ENCODE measurements at places on chromosomes 5 and 9. TPM values are rescaled to one million over a fixed set of nuclear protein-coding genes. Genes with fewer than 3 reads are reported as not detected.

GRCh38 chr5:56947052-56947451 is 4.9 kb downstream of the MIER3 start:
- DNase-seq = no peak
- no peaks in the 10 kb centered on the region for H3K27me3 ChIP-seq
- no peak overlapping the region for H3K4me3 ChIP-seq
- no peak overlapping the region for H3K27ac ChIP-seq
- H3K36me3 ChIP-seq = peaks cover 26% of the 10 kb centered on the region

DNA sequence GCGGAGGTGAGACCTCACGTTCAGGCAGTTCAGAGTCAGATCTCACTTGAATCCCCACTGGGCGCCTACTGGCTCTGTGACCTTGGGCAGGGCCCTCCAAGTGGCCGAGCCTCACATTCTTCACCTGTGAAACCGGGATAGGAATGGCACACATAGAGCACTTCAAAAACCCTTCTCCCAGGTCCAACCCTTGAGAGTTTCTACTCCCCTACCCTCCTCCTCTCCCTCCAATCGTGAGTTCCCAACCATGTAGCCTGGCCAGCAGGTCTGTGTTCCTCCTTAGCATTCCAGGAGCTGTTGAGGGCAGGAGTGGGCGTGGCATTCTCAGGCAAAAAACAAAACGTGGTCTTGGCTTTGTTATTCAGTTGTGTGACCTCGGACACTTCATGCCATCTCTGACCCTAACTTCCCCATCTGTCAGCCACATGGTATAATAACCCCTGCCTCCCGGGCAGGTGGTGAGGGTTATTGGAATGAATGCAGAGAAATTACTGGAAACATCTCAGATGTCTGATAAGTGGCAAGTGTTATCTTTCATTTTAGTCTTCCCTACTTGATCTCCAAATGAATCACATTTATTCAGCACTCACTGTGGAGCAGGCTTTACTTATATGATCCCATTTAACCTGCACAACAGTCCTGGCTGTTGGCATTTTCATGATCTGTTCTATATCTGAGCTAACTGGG is 112.8 kb upstream of the BOD1 start:
- DNase-seq = no peak
- no peaks in the 10 kb centered on the region for H3K36me3 ChIP-seq
- H3K4me1 ChIP-seq = peaks cover 12% of the 10 kb centered on the region
- H3K27ac ChIP-seq = no peak overlapping the region
- H3K4me3 ChIP-seq = no peak overlapping the region

DNA sequence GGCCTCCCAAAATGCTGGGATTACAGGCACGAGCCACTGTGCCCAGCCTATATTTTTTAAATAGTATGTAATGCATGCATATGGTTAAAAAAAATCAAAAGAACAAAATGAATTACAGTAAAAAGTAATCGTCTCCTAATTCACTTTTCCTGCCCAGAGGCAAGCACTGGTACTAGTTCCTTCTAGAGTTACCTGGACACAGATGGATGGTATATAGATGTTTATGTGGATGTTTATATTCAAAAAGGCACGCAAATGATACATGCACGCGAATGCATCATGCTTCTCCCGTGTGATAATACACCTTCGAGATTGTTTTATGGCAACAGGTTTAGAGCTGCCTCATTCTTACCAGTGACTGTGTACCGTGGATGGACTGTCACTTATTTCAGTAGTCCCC is 21.4 kb downstream of the ABL1 start:
- H3K4me3 ChIP-seq = no peak overlapping the region
- peaks cover 74% of the 10 kb centered on the region for H3K36me3 ChIP-seq
- no peak for DNase-seq
- H3K27me3 ChIP-seq = no peaks in the 10 kb centered on the region
- H3K27ac ChIP-seq = no peak overlapping the region

GRCh38 chr5:32223972-32224609 is 50.0 kb upstream of the GOLPH3 start:
- no peak for DNase-seq
- H3K27ac ChIP-seq = no peak overlapping the region
- no peak overlapping the region for H3K4me3 ChIP-seq
- H3K36me3 ChIP-seq = peaks cover 3% of the 10 kb centered on the region
- H3K27me3 ChIP-seq = no peaks in the 10 kb centered on the region

DNA sequence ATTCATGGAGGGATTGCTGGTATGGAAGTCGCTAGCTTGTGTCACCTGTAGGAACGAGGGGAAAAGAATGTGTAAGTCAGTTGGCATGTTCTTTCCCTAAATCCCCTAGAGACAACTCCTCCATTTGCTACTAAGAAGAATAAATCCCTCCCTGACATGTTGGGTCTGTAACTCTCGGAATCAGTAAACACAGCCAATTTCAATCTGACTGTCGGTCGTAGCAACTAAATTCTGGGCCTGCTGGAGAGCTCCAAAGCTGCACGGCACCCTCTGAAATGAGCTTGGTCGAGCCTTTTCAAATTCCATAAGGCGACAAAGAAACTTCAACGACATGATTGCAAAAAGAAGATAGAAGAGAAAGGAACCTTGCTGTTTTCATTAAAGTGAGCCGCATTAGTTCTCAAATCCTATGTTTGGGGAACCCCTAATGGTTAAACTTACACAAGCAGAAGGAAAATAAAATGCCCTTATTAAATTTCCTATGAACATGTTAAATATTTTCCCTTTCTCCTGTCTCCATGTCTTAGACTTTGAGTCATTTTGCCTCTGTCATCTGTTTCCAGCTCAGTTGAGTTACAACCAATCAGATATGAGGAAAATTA is 735.8 kb upstream of the WWC1 start:
- no peak overlapping the region for H3K27ac ChIP-seq
- H3K27me3 ChIP-seq = no peaks in the 10 kb centered on the region
- no peak for DNase-seq
- no peak overlapping the region for H3K4me3 ChIP-seq
- no peaks in the 10 kb centered on the region for H3K4me1 ChIP-seq

Gene F2RL1
- 23.9 TPM for polyA plus RNA-seq
